Tongue (tissue), 3 donors: ENCODE measurements at places on chromosomes 12 and 14. TPM values are rescaled to one million over a fixed set of nuclear protein-coding genes. Genes with fewer than 3 reads are reported as not detected.

Gene TAS2R20
- 8.2 TPM for total RNA-seq

DNA sequence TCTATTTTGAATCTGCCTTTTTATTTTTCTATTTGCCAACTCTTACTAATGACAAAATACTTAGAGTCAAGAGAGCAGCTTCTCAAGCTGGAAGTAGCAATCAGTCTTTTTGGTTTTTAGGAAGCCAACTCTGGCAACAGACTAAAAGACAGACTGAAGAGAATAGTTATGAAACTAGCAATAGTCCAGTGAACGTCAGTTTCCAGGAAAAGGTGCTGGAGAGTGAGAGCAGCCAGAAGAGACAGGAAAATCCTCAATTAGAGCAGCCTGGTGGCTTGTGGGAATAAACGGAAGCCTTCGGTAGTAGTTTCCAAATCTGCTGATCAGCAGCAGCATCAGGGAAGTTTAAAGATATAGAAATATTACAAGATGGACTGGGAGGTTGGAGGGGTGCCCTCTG, 27.1 kb downstream of the ATG14 start:
- DNase-seq, result no peak

GRCh38 chr14:68245146-68246073, 425.8 kb downstream of the RAD51B start:
- DNase-seq, result peak; percentile 97

GRCh38 chr14:98138666-98139065, 1133.3 kb downstream of the BCL11B start:
- peak; percentile 66 for DNase-seq

Gene ANKS1B
- 16.5 TPM for total RNA-seq

Gene NRIP2
- total RNA-seq, result 11.8 TPM

Gene KLRK1
- 1.7 TPM for total RNA-seq

Gene SIX4
- 30.6 TPM for total RNA-seq

DNA sequence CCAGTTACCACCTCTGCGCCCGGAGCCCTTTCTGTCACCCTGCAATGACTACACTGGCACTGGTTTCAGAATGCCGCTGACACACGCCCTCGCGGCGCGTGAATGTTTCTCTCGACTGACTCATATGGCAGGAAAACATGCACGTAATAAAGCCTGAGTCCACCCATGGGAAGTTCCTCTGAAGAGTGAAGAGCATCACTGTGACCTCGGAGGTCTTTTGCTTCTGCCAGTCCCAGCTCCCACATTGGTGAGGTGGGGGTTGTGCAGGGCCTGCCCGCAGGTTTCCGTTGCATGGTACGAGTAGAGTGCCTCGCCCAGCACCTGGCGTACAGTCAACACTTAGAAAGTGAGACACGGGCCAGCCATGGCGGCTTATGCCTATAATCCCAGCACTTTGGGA, 11.1 kb upstream of the SLC6A12 start:
- DNase-seq, result no peak

- DNase-seq, result no peak
Measured at GRCh38 chr14:38189930-38190726, 17.6 kb upstream of the SSTR1 start.

DNA sequence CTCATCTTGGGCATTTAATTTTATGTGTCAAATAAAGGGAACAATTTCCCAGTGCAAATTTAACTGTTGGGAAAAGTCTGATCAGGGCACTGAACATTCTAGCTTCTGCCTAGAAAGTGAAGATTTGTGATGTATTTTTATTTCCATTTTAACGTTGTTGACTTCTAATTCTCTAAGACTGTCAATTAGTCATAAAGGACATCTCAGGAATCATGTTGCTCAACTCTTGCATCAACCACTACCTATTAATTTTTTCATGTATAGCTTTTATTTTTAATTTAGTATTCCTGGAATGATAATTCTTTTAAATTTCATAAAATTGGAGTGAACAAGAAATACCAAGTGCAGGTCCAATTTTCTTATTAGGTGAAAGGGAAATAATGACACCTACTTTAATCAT, 87.9 kb upstream of the METAP2 start:
- no peak for DNase-seq
